ENCODE measurements at places on chromosomes 12 and 14.

- DNase-seq, result no peak
These were observed 618 bp downstream of the GNPNAT1 start for GRCh38 chr14:52790756-52791222.

DNA sequence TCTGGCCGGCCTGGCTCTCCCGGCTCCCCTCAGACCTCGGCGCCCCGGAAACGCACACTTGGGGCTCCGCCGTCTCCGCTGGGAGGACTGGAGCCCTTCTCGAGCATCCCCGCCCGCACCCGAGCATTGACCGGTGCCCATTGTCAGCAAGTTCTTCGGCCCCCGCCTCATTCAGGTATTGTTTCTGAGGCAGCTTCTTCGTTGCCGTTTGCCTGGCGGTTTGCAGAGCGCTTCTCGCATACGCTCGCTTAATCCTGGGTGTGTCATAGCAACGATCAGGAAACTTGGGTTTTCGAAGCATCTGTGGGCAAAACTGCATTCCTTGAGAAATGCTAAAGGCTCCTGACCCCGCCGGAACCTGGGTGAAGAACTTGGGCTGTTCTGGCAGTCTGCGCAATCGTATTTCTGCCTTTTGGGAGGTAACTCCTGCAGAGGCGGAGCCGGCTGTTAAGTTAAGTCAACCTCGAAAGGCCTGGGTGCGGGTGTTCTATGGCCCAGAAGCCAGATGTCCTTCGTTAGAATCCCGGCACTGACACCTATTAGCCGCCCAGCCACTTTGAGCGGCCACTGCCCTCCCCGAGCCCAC is 518 bp downstream of the GSKIP start:
- peak; percentile 44 for DNase-seq

GRCh38 chr12:65106948-65107347 is 14.2 kb downstream of the WIF1 start:
- no peak for DNase-seq

DNA sequence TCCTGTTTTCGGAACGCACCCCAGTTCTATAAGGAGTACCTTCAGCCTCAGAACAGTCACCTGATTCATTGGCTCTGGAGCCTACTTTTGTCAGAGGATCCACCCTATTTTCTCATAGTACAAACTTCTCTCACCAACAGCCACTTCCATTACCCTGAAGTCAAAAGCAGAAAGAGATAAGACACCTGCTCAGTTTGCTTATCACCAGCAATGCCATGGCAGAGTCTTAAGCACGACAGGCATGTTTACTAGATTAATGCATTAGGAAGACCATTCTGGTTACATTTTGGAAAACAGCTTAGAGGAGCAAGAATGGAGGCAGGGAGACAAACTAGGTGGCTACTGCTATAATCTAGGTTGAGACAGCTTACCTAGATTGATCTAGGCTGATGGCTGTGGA is 67.7 kb downstream of the GXYLT1 start:
- DNase-seq, result no peak

DNA sequence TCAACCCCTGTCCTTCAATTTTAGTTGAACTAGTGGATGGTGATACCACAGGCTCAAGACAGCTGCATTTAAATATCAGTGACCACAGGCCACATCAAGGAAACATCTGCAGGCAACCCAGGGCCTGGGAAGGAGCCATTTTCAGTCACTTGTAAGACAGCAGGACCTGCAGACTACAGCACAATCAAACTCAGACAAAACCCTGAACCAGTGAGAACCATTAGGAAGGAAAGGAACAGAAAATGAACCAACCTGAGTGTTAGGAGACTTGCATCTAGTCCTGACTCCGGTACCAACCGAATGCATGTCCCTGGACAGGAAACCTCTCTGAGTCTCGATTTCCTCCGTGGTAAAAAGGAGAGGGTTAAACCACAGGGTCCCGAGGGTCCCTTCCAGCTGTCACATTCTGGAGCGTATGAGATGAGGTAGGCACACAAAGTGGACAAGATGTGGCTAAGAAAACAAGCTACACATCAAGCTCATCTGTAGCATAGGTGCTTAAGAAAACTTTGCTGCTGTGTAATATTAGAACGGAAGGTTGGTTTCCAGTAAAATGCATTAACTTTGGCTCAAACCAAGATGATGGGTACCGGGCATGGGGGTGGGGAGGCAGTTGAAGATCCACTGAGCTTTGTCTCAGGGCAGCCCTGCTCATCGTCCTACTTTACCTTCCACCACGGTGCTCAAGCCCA is 1.6 kb upstream of the CDKN1B start:
- peak; percentile 62 for DNase-seq

- no peak for DNase-seq
These were observed 79.1 kb downstream of the GRIP1 start for GRCh38 chr12:66599816-66600215.

DNA sequence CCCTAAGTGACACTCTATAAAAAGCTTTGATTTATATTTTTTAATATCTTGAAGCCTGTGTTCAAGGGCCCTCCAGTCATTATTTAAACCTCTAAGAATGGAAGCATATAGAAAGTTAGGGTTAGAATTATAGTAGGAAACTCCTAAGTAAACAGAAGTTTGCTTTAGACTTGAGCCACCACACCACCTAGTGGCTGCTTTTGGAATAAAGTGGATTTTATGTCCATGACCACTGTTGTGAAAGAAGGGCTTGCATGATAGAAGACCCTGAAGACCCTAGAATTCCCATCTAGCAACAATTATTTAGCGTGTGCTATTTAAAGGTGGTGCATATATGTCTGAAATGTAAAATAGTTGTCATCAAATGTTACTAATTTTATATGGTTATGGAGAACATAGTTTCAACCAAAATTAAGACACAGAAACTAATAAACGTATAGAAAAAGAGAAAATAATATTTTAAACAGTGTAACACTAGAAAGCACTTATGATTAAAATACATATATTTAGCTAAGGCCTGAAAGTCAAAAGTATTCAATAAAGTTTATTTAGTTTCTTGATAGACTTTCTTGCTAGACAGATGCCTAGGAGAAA is 21.3 kb downstream of the LRRIQ1 start:
- DNase-seq, result peak; percentile 17

- DNase-seq, result peak; percentile 55
These were observed 5.3 kb upstream of the PLEKHG3 start for GRCh38 chr14:64698903-64699302.

- DNase-seq, result no peak
These were observed 90.5 kb downstream of the DDX51 start for GRCh38 chr12:132053338-132054330.

DNA sequence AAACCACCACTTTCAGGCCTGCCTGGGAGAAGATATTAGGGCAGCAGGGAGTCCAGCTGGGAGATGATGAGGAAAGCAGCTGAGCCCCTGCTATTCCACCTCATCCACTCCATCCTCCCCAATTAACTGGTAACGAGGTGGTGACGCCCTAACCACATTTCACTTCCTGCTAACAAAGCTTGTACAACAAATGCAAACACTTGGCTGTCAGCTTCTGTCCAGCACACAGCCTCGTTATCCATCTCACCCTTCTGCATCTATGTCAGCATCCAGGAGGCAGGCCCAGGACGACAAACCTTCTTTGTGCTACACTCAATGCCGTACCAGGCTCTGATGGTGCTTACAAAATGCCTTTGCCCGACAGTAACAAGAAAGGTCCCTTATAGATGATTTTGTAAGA is 225.4 kb downstream of the APAF1 start:
- DNase-seq, result peak; percentile 21

DNA sequence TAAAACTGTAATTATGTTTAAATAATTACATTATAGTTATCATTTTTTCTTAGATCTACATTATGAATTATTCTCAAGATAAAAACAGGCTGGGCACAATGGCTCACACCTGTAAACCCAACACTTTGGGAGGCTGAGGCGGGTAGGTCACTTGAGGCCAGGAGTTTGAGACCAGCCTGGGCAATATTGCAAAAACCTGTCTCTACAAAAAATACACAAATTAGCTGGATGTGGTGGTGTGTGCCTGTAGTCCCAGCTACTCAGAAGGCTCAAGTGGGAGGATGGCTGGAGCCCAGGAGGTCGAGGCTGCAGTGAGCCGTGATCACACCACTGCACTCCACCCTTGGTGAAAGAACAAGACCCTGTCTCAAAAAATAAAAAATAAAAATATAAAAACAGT is 40.3 kb upstream of the KCNJ8 start:
- DNase-seq, result no peak

DNA sequence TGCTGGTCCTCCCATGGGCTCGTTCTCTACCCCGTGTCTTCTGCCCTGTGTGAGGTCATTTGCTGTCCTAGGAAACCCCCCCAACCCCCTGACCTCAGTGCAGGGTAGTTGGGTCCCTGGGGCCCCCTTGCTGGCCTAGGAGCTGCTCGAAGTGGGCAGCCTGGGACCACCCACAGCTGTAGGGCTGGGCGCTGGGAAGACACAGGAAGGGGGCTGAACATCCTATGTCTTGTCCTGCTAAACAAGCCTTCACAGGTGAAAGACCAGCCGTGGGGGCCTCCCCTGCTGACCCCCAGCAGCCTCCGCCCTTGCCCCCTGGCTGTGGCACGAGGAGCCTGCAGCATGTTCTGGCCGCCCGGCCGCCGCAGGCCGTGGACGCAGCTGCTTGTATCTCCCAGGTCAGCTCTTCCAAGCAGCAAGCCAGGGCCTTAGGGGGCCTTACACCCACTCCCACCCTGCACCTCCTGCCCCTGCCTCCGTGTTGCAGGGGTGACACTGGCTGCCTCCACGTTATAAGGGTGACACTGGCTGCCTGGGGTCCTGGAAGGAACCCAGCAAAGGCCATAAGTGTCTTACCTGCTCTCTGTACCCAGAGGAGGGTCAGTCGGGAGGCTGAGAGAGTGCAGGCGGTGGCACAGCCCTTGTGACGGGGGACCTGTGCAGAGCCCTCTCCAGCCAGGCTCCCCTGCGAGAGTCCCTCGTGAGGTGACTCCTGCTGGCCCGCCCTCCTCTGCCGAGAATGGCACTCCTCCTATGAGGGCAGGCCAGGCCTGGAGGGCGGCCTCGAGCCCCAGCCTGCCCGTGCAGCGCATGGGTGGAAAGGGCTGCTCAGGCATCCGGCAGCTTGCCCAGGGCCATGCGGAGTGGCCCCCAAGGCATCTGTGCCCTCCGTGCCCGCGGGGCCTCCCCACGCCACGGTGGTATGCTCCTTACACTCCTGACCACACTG is 11.5 kb upstream of the TEX22 start:
- no peak for DNase-seq

DNA sequence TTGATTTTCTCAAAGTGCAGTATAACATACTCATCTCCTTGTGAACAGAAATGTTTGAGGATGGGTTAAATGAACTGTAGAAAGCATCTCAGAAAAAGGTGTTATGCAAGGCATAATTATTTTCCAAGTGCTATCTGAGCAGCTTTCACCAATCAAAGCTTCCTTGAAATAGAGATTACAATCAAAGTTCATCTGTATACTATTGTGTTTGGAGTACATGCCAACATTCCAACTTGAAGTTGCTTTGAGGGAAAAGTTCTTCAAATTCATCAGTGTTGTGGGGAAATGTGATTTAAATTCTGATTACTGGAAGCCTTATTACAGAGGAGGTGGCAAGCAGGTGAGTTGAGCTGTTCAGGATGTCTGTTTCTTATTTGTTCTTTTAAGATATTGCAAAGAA is 68.2 kb downstream of the TMTC2 start:
- DNase-seq, result no peak

DNA sequence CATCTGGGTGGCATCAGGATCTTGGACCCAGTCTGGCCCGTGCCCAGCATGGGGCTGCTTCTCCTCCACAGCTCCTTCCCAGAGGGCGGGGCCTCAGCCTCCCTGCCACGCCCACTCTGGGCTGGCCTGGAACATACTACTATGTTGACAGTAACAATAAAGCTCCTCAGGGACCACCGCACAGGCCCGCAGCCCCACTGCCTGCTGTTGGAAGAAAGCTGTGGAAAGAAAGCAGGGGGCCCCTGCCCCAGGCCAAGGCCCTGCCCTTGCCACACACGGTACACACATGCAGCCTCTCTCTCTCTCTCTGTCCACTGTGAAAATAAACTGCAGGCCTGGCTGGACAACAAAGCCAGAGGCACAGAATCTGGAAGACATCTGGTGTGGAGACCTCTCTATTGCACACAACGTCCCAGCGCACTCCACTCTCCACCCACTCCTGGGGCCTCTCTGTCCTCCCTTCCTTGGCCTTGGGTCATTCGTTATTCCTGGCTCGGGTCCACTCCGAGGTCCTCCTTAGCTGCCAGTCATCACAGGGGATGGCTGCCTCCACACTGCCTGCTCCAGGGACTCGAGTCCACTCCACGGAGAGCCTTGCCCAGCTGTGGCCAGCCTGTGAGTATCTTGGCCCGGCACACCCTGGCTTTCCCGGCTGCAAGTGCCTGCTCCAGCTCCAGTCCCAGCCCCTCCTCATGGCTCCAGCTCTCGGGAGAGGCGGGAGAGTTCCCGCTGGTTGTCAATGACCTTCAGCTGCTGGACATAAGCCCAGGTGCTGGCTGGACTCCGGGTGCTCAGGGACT is 11.8 kb upstream of the ENDOU start:
- no peak for DNase-seq

DNA sequence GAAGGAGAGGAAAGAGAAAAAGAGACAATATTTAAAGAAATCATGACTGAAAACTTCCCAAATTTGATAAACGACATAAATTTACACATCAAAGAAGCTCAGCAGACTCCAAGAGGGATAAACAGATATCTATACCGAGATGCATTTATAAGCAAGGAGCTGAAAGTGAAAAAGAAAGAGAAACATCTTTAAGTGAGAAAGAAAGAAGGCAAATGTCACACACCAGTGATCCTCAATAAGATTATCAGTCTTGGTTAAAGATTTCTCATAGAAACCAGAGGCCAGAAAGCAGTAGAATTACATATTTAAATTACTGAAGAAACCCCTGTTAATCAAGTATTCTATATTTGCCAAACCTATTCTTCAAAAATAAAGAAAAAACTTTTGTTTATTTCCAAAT is 424.2 kb downstream of the SLC16A7 start:
- no peak for DNase-seq

- DNase-seq, result no peak
These were observed 12.2 kb downstream of the TBX3 start for GRCh38 chr12:114671443-114672411.

DNA sequence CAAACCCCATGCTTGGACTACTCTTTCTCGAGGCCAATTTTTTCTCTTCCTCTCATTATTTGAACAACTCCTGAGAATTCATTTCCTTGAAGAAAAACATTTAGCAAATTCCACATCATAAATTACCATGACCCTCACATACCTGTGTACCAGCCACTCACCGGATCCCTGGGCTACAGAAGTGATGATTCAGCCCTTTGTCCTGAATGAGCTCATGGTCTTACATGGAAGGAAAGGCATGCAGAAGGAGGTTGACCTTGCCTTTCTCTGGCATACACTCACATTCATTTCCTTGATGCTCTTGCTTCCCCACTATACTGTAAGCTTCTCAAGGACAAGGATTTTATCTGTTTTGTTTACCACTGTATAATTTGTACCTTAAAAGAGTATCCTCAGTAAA is 191.5 kb downstream of the SLC5A8 start:
- no peak for DNase-seq

All from activated CD4-positive, alpha-beta memory T cell treated with anti-CD3 and anti-CD28 coated beads, Interleukin-2, amount 10 ng/mL, durations not matched to agents 7 days and 5 days (primary cell).